Epithelial cell of alveolus of lung (primary cell): ENCODE measurements at places on chromosomes 2 and 18. TPM values are rescaled to one million over a fixed set of nuclear protein-coding genes. Genes with fewer than 3 reads are reported as not detected.

The CIB4 gene
- not detected in 2 replicates for total RNA-seq

The CDKL4 gene
- 0.32 TPM in 1 of 2 replicates, not detected in the other for total RNA-seq

The CABLES1 gene
- total RNA-seq = 2.8 and 3.4 TPM in 2 replicates

The CAPN13 gene
- total RNA-seq = under 0.01 TPM in 1 of 2 replicates, not detected in the other

The REG1B gene
- not detected in 2 replicates for total RNA-seq

The FOXD4L1 gene
- total RNA-seq = under 0.01 and 0.16 TPM in 2 replicates

The DHRS9 gene
- total RNA-seq = 0.24 and 0.65 TPM in 2 replicates

The MC4R gene
- total RNA-seq = not detected in 2 replicates

The DES gene
- under 0.01 and 20.4 TPM in 2 replicates for total RNA-seq

The FBXO36 gene
- 4.3 and 9.1 TPM in 2 replicates for total RNA-seq

The GALNT5 gene
- total RNA-seq = 5.3 and 7.6 TPM in 2 replicates

The PPM1G gene
- 48.9 and 86.0 TPM in 2 replicates for total RNA-seq

The MEP1B gene
- total RNA-seq = not detected in 2 replicates

The FASTKD1 gene
- total RNA-seq = 5.8 and 13.2 TPM in 2 replicates

The TEX44 gene
- total RNA-seq = not detected in 2 replicates

The ARHGAP15 gene
- 1.4 and 3.0 TPM in 2 replicates for total RNA-seq

The LYG1 gene
- not detected in 2 replicates for total RNA-seq

The ADD2 gene
- 0.88 and 1.4 TPM in 2 replicates for total RNA-seq

The LRRTM4 gene
- total RNA-seq = not detected in 2 replicates

The FZD7 gene
- 27.0 and 30.3 TPM in 2 replicates for total RNA-seq

The TBR1 gene
- under 0.01 and 0.32 TPM in 2 replicates for total RNA-seq

The PARD6G gene
- total RNA-seq = 5.9 and 10.8 TPM in 2 replicates

The PARD3B gene
- 1.4 and 2.7 TPM in 2 replicates for total RNA-seq
